Hematopoietic multipotent progenitor cell (in vitro differentiated cells): ENCODE measurements at places on chromosomes 1 and 21. TPM values are rescaled to one million over a fixed set of nuclear protein-coding genes. Genes with fewer than 3 reads are reported as not detected.

KCNE2 gene
- not detected for total RNA-seq

TMEM69 gene
- 34.2 TPM for total RNA-seq

CNR2 gene
- 1.3 TPM for total RNA-seq

FCRL6 gene
- under 0.01 TPM for total RNA-seq

AVPR1B gene
- total RNA-seq, result 3.8 TPM

PBXIP1 gene
- 520 TPM for total RNA-seq

SNX7 gene
- 0.54 TPM for total RNA-seq

PRAMEF10 gene
- not detected for total RNA-seq

CR1L gene
- under 0.01 TPM for total RNA-seq

RGS7 gene
- not detected for total RNA-seq

CD1E gene
- total RNA-seq, result not detected

DNA sequence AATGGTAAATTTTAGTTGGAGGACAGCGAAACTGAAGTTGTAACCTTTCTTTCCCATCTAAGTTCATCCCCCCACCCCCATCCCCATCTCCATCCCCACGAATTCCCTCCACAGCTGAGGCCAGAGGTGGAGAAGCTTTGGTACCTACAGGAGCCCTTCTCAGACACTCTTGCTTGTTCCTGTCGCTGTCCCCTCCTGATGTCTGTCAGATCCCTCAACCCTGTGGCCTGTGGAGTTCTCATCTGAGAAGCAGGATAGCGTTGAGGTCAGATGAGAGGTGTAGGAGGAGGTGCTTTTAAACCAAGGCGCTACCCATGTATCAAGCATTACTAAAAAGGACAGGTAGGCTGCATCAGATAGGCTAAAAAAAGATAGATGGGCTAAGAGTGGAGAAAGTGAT is 769 bp downstream of the NTPCR start:
- peak; percentile 16 for DNase-seq

DNA sequence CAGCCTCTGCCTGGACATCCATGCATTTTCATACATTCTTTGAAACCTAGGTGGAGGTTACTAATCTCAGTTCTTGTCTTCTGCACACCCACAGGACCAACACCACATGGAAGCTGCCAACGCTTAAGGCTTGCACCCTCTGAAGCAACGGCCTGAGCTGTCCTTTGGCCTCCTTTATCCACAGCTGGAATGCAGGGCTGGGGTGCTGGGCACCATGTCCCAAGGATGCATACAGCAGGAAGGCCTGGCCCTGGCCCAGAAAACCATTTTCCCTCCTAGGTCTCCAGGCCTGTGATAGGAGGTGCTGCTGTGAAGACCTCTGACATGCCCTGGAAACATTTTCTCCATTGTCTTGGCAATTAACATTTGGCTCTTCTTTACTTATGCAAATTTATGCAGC is 1168.6 kb downstream of the KCNT2 start:
- DNase-seq, result no peak

GRCh38 chr1:229625915-229626831 is at the start of the genes TAF5L and URB2:
TSS of gene TAF5L (minus strand) at chr1:229626122. CDS start at chr1:229614482, 11,640 bp downstream.
TSS of gene URB2 (plus strand) at chr1:229626247. CDS start at chr1:229627634, 1,387 bp downstream.
- peak; percentile 89 for DNase-seq

DNA sequence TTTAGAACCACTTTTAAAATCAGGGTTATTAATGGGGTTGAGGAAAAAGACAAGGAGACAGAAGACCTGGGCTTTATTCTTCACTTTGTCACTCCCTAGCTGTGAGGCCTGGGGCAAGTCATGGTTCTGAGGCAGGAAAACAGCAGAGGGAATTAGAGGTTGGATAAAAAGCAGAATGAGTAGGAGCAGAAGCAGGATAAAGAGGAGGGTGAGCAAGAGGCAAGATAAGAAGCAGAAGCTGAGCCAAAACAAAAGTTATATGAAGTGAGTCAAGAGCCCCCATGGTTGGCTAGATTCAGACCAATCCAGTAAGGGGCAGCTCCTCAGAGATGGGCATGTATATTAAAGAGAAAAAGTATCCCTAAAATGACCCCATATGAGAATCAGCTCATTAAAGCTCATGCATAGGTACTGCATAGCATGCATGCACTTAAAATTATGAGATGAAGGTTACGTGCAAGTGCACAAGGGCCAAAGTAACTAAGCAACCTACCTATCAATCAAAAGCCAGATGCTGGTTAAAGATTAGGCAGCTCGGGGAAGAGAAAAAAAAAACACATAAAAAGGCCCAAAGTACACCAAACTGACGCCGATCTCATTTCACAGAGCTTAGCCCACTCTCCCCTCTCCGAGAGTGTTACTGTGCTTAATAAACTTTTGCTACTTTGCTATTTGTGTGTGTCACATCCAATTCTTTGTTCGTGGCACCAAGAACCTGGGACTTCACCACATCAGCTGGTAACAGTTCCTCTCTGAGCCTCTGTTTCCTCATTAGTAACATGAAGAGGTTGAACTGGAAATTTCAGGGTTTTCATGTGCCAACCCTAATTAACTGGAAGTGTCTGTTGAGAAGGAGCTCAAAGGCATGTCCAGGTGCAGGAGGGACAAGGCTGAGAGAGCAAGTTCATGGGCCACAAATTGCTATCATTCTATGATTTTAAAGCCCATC is 2.2 kb downstream of the AVPR1B start:
- peak; percentile 78 for DNase-seq

GRCh38 chr1:24961334-24961733 is 31.3 kb upstream of the RUNX3 start:
- DNase-seq, result no peak

GRCh38 chr1:231036416-231036815 is 3.6 kb downstream of the FAM89A start:
- no peak for DNase-seq

GRCh38 chr1:182962554-182963115 is 9.7 kb upstream of the SHCBP1L start:
- no peak for DNase-seq

GRCh38 chr1:25684216-25684965 is 67.8 kb downstream of the MAN1C1 start:
- DNase-seq, result no peak

- DNase-seq, result peak; percentile 27
These were observed 142.3 kb downstream of the DNM3 start for GRCh38 chr1:171983584-171983983.

GRCh38 chr1:210683403-210684047 is 354.8 kb downstream of the HHAT start:
- DNase-seq, result no peak

DNA sequence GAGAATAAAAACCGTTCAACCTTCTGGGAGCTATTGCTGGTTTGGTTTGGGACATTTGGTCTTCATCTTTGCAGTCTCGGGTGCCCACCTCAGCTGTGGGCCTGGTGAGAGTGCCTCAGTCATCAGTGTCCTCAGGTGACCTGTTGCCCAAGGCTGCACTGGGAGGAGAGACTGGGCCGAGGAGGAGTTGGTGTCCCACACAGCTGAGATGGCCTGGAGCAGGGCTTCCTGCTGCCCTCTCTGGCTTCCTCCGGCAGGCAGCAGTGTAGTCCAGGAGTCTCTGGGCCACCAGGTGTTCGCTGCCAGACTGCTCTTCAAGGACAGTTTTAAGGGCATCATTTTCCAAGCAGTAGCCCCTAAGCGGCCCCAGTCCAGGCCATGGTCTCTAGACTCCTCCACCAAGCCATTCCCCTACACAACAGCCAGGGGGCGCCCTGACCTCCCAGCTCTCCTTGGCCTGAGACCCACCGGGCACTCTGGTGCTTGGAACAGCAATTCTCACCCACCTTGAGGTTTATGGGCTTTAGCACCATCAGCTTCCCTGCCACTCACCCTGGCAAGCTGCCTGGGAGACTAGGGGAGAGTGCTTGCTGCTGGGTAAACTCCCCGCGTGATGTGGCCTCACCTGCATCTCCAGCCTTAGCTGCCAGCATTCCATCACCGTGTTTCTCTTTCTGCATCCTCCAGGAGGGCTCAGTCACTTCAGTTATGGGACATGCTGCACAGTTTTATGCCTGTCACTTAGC is 9.1 kb upstream of the SYTL1 start:
- no peak for DNase-seq

DNA sequence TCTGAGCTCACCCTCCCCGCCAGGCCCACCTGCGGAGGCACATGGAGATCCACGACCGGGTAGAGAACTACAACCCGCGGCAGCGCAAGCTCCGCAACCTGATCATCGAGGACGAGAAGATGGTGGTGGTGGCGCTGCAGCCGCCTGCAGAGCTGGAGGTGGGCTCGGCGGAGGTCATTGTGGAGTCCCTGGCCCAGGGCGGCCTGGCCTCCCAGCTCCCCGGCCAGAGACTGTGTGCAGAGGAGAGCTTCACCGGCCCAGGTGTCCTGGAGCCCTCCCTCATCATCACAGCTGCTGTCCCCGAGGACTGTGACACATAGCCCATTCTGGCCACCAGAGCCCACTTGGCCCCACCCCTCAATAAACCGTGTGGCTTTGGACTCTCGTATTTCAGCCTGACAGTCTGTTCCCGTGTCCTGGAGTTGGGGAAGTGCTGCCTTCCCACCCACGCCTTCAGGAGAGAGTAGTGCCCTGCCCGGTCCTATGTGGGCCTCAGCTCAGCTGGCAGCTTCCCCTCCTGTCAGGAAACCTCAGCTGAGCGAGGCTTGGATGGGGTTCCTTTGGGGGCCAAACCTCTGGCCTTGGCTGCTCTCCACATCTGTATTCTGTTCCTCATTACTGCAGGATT is 9.2 kb downstream of the ZBTB48 start:
- no peak for DNase-seq

GRCh38 chr1:242242983-242243382 is 244.1 kb upstream of the MAP1LC3C start:
- no peak for DNase-seq

- DNase-seq, result no peak
These were observed 104.6 kb downstream of the BACH1 start for GRCh38 chr21:29403301-29403700.

- DNase-seq, result no peak
These were observed 52.9 kb downstream of the NCF2 start for GRCh38 chr1:183537405-183537804.

DNA sequence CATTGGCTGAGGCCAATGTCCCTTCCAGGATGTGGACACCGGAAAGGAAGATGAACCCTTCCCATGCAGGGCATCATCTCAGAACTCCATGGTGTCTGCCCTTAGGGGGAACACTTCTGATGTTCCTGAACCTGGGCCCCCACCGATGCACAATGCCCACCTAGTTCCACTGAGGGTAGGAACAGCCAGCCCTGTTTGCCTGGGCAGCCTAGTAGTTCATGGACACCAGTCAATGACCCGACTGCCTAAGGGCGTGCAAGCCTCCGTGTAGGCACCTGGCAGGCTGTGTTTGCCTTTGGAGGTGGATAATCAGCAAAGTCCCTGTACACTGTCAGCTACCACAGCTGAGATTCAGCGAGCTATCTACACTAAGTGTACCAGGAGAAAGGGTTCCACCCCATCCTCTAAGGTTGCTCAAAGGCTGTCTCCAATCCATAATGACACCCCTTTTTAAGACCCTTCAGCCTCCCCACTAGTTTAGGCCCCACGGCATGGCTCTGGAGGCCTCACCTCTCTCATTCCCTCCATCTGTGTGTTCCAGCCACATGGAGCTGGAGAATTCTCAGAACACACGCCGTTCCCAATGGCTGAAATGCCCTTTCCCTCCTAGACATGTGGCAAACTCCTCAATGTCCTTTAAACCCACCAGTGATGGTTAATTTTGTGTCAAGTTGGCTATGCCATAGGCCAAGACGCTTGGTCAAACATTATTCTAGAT is 124.8 kb upstream of the EDN2 start:
- DNase-seq, result no peak

DNA sequence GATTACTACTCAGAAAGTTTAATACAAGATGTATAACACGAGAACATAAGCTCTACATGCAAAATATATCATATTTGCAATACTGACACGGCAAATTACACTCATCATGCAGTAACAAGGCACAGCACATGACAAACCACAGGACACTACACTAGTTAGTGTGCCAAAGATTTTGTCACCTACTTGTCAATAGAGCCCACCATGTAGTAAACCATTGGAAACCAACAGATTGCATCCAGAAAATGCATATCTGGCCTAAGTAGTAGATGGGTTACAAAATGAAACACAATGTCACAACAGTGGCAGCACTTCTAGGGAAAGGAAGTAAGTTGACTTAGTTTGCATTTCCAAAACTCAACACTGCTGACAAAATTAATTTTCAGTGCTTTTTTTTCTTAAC is 288.9 kb downstream of the KCNT2 start:
- DNase-seq, result no peak

DNA sequence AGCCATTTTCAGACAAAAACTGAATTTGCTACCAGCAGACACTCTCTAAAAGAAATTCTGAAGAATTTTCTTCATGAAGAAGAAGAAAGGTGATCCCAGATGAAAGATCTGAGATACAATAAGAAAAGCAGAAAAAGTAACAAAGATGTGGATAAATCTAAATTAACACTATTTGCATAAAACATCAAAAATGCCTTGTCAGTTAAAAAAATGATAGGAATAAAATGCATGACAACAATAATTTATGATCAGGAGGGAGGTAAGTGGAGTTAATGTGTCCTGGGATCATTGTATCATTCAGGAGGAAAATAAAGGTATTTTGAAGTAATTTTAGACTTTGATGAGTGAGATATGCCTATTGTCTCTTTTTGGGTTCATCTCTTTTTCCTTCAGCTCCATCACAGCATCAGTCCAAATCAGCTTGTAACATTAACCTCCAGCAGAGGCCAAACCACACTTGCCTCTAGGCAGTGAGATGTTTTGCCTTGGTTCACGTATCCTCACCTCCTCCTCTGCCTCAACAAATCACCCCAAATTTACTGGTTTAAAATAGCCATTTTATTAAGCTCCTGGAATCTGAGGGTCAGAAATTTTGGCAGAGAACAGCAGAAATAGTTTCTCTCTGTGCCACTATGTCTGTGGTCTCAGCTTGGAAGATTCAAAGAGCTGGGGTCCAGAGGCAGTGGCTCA is 76.9 kb upstream of the HIVEP3 start:
- no peak for DNase-seq

DNA sequence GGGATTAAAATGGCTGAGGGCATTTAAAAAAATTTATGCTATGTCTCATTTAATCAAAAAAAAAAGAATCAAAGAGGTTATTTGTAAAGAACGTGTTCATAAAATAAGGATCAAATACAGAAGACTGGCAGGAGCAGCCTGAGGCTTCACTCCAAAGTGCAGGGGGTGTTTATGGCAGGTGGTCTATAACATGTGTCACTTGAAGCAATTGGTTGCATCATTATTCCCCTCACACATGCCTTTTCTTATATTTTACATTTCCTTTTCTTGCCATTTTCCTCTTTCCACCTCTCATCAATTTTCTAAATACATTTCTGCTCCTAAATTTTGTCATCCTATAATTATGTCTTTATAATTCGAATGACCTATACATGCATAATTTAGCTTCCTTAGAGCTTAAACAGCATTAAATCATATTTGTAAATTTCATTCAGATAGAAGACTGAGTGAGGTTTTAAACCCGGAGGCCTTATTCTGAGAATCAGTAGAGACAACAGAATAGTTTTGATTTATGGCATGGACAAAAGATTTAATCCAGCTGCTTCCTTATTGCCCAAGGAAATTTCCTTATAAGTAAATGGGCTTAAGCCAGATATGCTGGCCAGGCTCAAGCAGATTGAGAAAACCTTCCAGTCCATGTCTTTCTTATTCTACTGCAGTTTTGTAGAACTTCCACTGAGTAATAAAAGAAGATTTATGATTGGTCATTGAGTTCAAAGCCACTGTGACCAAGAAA is 322.8 kb downstream of the TGFB2 start:
- DNase-seq, result no peak
